Fibroblast of mammary gland (primary cell): ENCODE measurements at places on chromosomes 16 and 17.

DNA sequence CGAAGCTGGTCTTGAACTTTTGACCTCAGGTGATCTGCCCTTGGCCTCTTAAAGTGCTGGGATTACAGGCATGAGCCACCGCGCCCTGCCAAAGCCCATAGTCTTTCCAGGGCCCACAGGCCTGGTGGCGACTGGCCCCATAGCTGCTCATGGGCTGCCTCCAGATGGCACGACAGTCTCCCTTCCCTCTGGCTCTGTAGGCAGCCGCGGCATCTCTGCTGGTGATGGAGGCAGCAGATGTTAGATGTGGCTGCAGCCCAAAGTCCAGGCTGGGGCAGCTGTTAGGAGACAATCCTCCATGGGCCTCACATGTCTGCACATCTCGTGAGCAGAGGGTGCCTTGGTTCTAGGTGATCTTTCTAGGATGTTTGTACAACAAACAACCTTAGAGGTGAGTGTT lies 69.7 kb upstream of the DNAJA2 start:
- DNase-seq: no peak

GRCh38 chr17:13055131-13055530 lies 37.3 kb upstream of the ELAC2 start:
- no peak for DNase-seq

- DNase-seq: peak; percentile 56
Measured at GRCh38 chr16:57802341-57803133, at the start of gene KIFC3. Gene KIFC3 (minus strand): TSS chr16:57802491. CDS start chr16:57798243, 4,248 bp downstream.

DNA sequence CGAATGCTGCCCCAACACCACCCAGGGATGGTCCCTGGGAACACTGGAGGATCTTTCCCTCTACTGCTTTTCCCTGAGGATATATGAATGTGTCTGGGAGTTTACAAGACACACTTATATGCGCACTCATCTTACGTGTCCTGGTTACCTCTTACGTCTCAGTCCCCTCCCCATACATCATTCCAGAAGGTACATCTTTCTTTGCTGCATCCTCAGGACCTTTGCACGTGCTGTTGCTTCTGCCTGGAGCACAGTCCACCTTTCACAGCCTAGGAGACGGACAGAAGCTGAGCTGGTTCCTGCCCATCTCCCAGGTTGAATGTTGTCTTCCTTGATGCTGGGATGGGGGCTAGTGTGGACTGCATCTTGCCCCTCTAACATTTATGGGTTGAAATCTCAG lies 153.0 kb upstream of the FOXF1 start:
- no peak for DNase-seq

DNA sequence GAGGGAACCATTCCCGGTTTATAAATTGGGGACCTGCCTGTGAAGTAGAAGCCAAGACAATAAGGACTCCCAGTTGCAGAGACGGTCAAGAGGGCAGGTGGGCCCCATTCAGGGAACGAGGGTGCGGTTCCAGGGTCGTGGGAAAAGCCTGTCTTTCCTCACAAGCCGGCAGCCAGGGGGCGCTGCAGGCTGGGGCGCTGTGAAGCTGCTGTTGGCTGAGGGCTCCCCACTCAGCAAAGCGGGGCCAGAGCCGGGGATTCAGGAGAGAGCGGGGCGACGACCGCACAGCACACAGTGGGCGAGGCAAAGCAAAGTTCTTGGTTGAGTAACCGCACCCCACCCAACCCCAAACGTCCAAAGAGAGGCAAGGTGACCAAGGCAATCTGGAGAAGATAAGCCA lies 24.9 kb downstream of the CDRT15 start:
- DNase-seq: no peak

- DNase-seq: no peak
Measured at GRCh38 chr17:12431188-12431587, 234.5 kb upstream of the MYOCD start.

GRCh38 chr16:61791464-61791863 lies 244.8 kb downstream of the CDH8 start:
- DNase-seq: no peak

DNA sequence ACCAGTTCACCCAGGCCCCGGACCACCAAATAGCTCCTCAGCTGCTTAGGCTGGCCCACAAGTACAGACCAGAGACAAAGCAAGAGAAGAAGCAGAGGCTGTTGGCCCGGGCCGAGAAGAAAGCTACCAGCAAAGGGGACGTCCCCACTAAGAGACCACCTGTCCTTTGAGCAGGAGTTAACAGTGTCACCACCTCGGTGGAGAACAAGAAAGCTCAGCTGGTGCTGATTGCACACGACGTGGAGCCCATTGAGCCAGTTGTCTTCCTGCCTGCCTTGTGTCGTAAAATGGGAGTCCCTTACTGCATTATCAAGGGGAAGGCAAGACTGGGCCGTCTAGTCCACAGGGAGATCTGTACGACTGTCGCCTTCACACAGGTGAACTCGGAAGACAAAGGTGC lies 15.4 kb downstream of the FOXF1 start:
- no peak for DNase-seq

DNA sequence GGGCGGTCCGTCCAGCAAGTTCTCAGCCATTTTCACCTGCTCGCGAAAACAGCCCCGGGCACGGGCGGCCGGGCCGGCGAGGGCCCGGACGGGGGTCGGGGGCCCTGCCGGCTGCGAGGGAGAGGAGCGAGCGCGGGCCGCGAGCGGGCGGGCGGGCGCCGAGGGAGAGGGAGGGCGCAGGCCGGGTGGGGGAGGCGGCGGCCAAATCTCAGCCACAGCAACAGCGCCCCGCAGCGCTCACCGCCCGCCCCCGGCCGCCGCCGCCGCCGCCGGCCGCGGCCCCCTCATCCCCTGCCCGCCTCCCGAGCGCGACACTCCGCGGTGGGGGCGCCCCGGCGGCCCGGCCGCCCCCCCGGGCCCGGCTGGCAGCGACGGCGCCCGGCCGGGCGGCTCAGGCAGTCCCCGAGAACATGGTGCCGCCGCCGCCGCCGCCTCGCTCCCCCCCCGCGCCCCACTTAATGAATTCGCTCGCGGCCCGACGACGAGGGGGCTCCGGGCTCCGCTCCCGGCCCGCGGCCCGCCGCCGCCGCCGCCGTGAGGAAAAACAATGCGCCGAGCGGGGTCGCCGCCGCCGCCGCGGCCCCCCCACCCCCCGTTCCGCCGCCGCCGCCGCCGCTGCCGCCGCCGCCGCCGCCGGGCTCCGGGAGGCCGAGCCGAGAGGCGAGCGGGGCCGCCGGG lies 487 bp downstream of the CREBBP start:
- peak; percentile 45 for DNase-seq

GRCh38 chr17:1999557-2000251 lies 25.4 kb downstream of the RTN4RL1 start:
- DNase-seq: no peak
